ENCODE measurements at places on chromosomes 3 and 15. TPM values are rescaled to one million over a fixed set of nuclear protein-coding genes. Genes with fewer than 3 reads are reported as not detected.

Gene ROPN1B
- not detected for total RNA-seq

Gene GDPGP1
- 6.2 TPM for total RNA-seq

Gene ILDR1
- total RNA-seq: not detected

Gene CELSR3
- 2.1 TPM for total RNA-seq

Gene CA12
- 48.4 TPM for total RNA-seq

Gene STRIT1
- total RNA-seq: not detected

Gene FILIP1L
- total RNA-seq: 71.4 TPM

Gene UTS2B
- total RNA-seq: 0.99 TPM

Gene CHRD
- 4.8 TPM for total RNA-seq

Gene SLC2A2
- not detected for total RNA-seq

Gene ZNF860
- under 0.01 TPM for total RNA-seq

Gene MST1R
- total RNA-seq: 1.5 TPM

Gene MST1
- total RNA-seq: 5.1 TPM

Gene TRPC1
- 56.5 TPM for total RNA-seq

Gene COL6A5
- total RNA-seq: under 0.01 TPM

Gene KNG1
- not detected for total RNA-seq

Gene GOLGA6A
- total RNA-seq: not detected

Gene GOLGA8J
- not detected for total RNA-seq

Gene KNL1
- 5.0 TPM for total RNA-seq

Gene KLF13
- 28.5 TPM for total RNA-seq

Gene LIPC
- 4.0 TPM for total RNA-seq

Gene CPNE9
- total RNA-seq: not detected

Gene WDR93
- 0.17 TPM for total RNA-seq

Gene NRROS
- under 0.01 TPM for total RNA-seq

Gene ARHGEF3
- 14.1 TPM for total RNA-seq

Gene MESP2
- 0.99 TPM for total RNA-seq

Gene FANCD2OS
- total RNA-seq: not detected

Gene NOX5
- 0.33 TPM for total RNA-seq

Gene HCN4
- not detected for total RNA-seq

Gene SPSB4
- total RNA-seq: not detected

Gene SLC28A1
- total RNA-seq: not detected

Gene RPP25
- total RNA-seq: 0.50 TPM

Gene IL1RAP
- total RNA-seq: 10.8 TPM

Gene RARRES1
- 93.3 TPM for total RNA-seq

Gene DZIP3
- total RNA-seq: 19.3 TPM

Gene UBA7
- total RNA-seq: 50.1 TPM

Gene SLC22A14
- 0.17 TPM for total RNA-seq

Gene OSTN
- total RNA-seq: 31.9 TPM

Gene MAN2C1
- total RNA-seq: 124 TPM

Gene ITPKA
- 3.9 TPM for total RNA-seq

Gene SSUH2
- total RNA-seq: not detected

Gene PSMA4
- 195 TPM for total RNA-seq

Gene PLSCR2
- total RNA-seq: not detected

Gene C3orf49
- total RNA-seq: not detected

Data from fibroblast of lung (primary cell).